ENCODE measurements at places on chromosomes 3 and 15. TPM values are rescaled to one million over a fixed set of nuclear protein-coding genes. Genes with fewer than 3 reads are reported as not detected.

DNA sequence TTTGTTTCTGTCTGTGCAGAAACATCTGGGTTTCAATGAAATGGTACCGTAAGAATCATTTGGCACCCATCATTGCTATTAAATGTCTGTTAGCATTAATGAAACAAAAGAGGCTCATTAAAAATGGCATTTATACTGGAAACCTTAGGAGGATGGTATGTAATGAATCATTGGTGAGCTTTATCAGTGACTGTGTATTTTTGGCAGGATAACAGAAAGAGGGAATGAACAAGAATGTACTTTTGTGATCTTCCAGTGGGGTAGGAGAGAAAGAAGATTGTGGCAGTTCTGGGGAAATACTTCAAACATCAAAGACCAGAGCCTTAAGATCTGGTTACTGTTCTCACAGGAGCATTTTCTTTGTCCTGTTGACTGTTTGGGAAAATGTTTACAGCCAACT lies 4.7 kb upstream of the DCBLD2 start:
- DNase-seq: no peak

GRCh38 chr3:111652492-111653180 lies 57.5 kb upstream of the ZBED2 start:
- DNase-seq: no peak

Gene EFHB
- polyA plus RNA-seq: 1.0 TPM

Gene ISL2
- 0.29 TPM for polyA plus RNA-seq

Gene SLC9A9
- 10.8 TPM for polyA plus RNA-seq

Gene ACOX2
- polyA plus RNA-seq: 5.5 TPM

Gene CAMK1
- polyA plus RNA-seq: 29.8 TPM

DNA sequence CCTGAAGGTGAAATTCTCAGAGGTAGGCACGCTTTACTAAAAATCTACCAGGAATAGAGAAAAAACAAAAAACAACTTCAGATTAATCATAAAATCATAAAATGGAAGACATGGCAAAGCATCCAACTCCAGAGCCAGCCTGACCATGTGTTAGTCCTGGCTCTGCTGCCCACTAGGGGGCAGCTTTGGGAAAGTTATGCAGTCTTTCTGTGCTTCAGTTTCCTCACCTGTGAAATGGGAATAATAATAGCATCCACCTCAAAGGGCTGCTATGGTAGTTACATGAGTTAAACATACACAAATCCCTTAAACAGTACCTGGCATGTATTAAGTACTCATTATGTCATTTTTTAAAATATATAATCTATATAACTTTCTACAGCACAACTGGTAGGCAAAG lies 52.3 kb downstream of the WNT5A start:
- no peak for DNase-seq

- no peak for DNase-seq
Measured at GRCh38 chr3:76941376-76941775, 98.5 kb upstream of the ROBO2 start.

- DNase-seq: no peak
Measured at GRCh38 chr3:167811031-167811430, 75.5 kb downstream of the SERPINI1 start.

GRCh38 chr15:73796331-73796831 lies 43.2 kb upstream of the INSYN1 start:
- DNase-seq: no peak

Gene CFAP161
- 0.06 TPM for polyA plus RNA-seq

GRCh38 chr3:59412516-59412915 lies 362.7 kb upstream of the CFAP20DC start:
- DNase-seq: no peak

DNA sequence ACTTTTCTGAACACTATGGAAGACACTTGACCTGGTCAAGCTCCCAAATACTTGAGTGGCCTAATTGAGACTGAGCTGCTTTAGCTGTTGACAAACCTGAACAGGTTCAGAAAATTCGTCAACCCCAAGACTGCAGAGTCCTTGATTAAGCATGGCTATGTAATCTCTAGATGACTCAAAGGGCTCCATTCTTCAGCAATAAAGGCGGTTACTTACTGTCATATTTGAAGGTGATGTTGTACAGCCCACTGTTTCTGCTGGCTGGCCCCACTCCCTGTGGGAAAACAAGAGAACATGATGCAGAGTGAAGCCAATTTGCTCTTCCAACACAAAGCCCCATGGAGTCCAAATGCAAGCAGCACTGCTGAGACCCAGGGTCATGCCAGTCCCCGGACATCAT lies 45.1 kb downstream of the IL17RD start:
- no peak for DNase-seq

Gene SI
- polyA plus RNA-seq: not detected

Gene ALAS1
- polyA plus RNA-seq: 15.4 TPM

Gene RPUSD2
- polyA plus RNA-seq: 11.2 TPM

Gene ATP13A5
- polyA plus RNA-seq: 0.13 TPM

DNA sequence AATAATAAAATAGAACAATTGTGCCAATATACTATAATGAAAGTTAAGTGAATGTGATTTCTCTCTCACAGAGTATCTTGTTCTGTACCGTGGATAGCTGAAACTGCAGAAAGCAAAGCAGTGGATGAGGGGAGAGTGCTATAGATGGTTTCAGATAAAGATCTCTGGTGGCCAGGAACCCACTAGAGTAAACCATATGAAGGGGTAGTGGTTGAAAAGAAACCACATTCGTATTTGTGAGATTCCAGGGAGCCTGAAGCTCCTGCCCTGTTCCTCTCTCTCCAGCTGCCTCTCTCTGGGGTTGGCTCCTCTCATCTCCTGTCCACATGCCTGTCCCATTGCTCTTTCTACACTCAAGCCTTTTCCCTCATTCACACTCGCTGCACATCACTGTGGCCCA lies 8.9 kb downstream of the ABHD17C start:
- no peak for DNase-seq

Gene SHF
- 2.4 TPM for polyA plus RNA-seq

Gene C2CD4B
- polyA plus RNA-seq: 1.1 TPM

DNA sequence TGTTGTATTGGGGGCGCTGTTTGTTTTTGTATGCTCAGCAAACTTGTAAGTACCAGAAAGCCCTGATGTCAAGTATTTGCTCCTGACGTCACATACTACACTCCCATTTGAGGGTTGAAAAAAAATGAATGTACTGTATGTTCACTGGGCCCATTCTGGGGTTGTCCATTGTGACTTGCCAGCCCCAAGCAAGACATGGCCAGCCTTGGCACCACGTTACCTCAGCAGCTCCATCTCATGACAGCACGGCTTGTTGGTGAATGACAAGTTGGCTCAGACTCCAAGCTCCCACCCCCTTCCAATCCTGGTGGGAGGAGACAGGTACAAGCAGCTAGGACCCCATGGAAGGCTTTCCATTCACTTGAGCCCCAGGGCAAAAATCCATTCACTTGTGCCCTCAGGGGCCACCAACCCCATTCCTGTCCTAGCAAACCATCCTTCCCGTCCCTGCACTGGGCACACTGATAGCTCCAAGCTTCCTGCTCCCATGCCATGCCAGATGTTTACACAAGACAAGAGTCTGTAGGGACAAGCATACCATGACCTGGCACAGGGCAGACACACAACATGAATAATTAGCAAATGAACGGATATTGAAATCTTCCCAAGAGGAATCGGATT lies 1.6 kb downstream of the PHGR1 start:
- DNase-seq: no peak

- DNase-seq: no peak
Measured at GRCh38 chr15:45640616-45641015, 5.8 kb downstream of the SQOR start.

DNA sequence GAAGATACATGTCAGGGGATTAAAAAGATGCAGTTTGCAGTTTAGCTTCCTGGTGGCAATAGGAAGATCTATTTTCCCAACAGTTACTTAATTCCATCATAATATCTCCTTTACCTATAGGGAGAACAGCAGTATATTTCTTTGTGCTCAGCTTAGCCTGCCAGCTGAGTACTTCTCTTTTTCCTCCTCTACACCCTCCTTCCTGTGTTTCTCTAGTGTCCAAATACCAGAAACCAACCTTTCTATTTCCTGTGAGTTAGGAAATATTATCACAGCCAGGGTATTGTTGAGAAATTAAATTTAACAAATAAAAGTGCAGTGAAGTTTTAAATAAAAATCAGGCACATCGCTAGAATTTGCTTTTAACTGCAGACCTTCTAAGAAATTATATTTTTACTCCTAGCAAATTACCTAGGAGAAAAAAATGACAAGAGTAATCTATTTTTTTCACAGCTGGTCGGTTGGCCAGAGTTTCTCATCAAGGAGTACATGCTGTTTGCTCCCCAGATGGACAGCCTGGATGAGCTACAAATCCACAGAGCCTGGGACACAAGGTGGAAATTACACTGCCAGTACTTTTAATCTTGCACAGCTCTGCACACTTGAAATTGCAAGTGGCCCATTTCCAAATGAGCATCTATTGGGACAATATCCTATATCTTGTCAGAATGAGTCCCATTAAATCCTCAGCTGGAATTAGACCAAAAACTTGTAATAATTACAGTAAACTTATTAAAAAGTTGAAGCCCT lies 185.2 kb upstream of the CFAP20DC start:
- no peak for DNase-seq

GRCh38 chr15:87365186-87365585 lies 891.4 kb downstream of the NTRK3 start:
- no peak for DNase-seq

DNA sequence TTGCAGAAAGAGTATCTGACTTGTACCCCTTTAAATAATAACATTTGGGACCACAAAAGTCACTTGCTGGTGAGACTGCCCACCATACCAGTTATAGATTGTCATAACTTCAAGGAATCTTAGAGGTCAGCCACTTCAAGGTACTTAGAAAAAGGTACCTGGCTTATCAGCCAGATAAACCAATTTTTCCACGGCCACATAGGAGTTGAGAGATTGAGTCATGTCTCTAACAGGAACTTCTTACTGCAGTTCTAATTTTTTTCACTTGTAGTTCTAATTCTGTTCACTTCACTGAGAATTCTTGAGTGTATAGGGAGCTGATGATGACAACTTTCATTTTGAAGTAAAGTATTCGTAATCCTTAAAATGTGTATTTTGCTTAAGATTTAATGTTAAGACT lies 317.1 kb upstream of the CBLB start:
- DNase-seq: no peak

Gene ECE2
- not detected for polyA plus RNA-seq

All from spleen (tissue), 13 donors.